ENCODE measurements at places on chromosomes 3 and 15. TPM values are rescaled to one million over a fixed set of nuclear protein-coding genes. Genes with fewer than 3 reads are reported as not detected.

Gene CYP1A1
- total RNA-seq: not detected

Gene EFCC1
- total RNA-seq: 5.0 TPM

Gene FGD5
- 35.8 TPM for total RNA-seq

Gene ISLR2
- total RNA-seq: 2.2 TPM

Gene ARL14
- total RNA-seq: not detected

Gene PLA2G4E
- total RNA-seq: 0.29 TPM

Gene ZMYND10
- total RNA-seq: 3.9 TPM

Gene C3orf85
- 3.6 TPM for total RNA-seq

Gene ITIH4
- 10.7 TPM for total RNA-seq

Data from metanephros (tissue), 2 donors.